ENCODE measurements at places on chromosomes 12 and 14.

DNA sequence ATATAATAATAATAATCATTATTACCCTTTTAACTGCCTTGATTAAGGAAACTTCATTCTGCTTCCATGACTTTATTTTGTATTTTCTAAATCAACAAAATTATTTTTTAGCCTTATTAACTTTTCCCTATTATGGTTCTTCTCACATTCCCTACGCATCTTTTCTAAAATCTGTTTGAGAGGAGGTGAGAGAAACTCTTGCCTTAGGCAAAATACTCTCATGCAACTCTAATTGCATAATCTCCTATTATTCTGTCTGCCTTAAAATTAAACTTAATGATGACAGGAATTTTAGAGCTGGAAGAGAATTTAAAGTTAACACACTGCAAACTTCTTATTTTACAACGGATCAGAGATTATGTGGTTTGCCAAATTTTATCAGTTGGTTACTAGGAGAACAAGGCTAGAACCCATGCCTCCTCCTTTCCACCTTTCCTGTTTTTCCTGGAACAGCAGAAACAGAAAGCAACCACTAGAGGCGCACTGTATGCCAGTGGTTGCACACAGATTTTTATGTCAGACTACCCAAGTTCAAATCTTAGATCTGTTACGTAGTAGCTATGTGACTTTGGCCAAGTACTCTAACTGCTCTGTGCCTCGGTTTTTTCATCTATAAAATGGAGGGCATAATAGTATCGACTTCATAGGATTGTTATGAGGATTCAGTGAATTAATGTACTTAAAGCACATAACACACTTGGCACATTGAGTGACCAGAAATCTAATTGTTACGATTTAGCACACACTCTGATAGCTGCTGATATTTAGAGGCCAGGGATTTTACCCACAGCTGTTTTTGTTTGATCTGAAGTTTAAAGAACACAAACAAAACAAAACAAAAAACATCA is 4.3 kb upstream of the BRMS1L start:
- DNase-seq = no peak

DNA sequence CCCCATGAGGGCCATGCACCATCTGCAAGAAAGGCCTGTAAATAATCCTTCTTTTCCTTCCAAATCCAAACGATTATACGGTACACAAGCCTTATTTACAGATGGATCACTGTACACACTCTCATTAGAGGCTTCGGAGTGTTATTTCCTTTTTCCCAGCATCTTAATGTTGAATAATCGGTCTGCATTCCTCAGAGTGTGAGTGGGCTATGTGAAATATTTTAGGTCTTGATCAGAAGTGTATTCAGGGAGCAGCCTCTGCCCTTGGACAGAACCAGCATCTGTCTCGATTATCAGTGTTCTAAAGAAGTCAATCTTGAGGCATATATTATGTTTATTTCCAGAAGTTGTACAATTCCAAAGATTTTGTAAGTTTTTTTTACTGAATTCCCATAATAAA is 340.6 kb downstream of the SEC23A start:
- DNase-seq = no peak

GRCh38 chr12:78442454-78442801 is 422.1 kb upstream of the SYT1 start:
- DNase-seq = no peak

- no peak for DNase-seq
Measured at GRCh38 chr12:130715998-130716968, at the start of gene RIMBP2. Gene RIMBP2 (minus strand): TSS chr12:130716299. CDS start chr12:130479013, 237,286 bp downstream.

DNA sequence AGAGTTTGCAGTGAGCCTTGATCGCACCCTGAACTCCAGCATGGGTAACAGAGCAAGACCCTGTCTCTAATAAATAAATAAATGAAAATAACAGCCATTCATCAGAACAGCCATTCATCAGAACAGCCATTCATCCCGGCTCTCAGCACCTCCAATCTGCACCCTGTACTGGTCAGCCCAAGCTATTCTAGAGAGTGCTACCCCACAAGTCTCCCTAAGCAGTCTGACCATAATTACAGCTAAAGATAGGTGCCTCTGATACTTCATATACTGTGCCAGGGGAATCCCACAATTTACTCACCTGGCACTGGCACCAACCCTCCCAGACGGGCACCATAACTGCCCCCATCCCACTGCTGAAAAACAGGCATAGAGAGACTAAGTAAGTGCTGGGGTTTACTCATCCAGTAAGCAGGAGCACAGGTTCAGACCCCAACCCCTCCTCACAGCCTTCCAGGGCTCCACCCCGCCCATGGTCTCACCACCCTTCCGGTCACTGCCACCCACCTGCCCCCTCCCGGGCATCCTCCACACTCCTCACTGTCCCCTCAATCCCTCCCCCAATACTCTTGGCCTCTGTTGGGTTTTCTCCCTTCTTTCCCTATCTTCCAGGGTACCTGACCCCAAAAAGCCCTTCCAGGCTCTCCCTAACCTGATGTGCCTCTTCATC is 15.2 kb upstream of the EIF5 start:
- DNase-seq = no peak

GRCh38 chr12:49189731-49190716 is 1.1 kb upstream of the TUBA1A start:
- DNase-seq = no peak

DNA sequence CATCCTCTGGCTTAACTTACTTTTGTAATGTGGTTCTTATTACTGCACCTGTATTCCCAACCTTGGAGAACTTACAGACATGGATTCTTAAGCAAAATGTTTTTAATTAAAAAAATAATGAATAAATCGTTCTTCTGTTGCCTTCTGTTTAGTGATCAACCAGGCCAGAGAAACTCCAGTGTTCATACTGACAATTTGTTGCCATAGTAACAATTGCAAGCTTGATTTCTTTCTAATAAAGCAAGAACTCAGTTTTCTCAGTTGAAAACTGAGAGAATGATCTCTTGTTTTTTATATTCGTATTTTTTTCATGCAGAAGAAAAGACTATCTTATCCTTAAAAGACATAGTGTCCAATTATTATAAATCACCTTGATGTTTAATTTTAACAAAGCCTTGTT is 106.5 kb upstream of the LMNTD1 start:
- no peak for DNase-seq

DNA sequence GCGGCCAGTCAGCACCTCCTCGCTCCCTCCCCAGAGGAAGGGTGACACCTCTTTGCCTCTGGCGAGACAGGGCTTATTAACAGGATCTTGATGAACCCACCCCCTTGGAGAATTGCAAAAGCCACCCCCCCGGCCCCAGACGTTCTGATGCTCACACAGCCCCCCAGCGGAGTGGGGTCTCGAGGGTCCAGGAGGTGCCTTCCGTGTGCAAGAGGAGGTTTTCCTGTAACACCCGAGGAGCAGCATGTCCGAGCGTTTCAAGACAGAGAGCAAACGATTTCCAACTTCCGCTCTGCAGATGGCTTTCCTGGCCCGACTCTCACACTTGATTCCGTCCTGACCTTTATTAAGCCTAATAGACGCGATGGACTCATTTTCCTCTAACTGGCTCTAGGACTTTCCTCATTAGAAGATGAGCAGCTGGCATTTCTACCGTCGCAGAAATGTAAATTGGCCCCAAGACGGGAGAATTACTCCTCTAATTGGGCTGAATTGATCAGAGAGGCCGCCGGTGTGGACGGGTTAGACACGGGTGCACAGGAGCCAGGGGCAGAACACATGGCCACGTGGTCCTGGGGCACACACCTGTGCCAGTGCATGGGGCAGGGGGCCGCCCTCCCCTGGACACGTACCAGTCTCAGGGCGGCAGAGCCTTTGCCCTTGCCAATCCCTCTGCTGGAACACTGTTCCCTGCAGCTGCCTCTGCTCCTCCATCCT is 84.4 kb downstream of the NOC4L start:
- no peak for DNase-seq

DNA sequence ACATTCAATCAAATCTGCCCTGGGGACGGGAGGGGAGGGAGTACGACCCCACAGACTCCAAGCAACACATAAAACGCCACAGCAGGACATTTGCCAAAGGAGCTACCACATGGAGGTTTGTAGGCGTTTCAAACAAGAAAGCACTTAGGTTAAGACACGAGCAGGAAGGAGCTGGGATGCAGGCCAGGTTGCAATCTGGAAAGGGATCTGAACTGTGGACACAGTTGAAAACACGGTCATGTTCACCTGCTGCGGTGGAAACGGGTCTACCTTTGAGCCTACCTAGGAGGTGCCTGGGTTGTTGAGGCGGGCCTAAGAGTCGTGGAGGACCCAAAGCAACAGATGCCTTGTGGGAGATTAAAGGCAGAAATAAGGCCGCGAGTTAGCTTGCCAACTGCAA is 18.4 kb downstream of the PRKAB1 start:
- no peak for DNase-seq

GRCh38 chr14:99203080-99203479 is 68.9 kb downstream of the BCL11B start:
- DNase-seq = no peak

GRCh38 chr14:65357113-65357512 is 55.4 kb upstream of the FUT8 start:
- no peak for DNase-seq

DNA sequence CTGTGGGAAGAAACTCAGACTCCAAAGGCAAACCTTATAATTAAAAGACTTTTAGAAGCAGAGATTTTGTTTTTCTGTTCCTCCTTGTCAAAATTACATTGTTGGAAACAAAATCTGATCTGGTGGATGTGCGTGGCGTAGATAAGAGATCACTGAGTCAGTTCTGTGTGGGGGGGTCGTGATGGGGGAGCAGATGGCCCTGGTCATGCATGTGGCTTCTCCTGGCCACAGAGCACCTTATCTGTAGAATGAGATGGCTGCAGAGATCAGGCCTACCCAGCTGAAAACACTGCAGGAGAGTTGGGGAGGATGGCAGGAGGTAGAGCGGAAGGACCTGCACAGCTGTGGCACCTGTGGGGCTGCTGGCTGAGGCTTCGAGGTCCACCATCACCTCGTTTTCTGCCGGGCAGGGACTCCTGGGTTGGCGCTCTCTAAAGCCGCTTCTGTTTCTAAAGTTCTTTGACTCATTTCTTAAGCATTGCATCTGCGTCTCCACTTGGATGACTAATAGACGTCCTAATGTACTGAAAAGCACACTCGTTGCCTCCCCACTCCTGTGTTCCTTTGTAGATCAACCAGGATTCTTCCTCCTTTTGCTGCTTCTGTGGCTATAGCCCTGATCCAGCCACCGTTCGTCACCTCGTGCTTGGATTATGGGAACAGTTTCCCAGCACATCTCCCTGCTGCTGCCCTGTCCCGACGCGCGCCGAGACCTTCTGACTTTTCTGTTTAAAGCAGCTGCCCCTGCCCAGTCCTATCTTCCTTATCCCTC is 93.4 kb downstream of the TSPAN9 start:
- DNase-seq = no peak

DNA sequence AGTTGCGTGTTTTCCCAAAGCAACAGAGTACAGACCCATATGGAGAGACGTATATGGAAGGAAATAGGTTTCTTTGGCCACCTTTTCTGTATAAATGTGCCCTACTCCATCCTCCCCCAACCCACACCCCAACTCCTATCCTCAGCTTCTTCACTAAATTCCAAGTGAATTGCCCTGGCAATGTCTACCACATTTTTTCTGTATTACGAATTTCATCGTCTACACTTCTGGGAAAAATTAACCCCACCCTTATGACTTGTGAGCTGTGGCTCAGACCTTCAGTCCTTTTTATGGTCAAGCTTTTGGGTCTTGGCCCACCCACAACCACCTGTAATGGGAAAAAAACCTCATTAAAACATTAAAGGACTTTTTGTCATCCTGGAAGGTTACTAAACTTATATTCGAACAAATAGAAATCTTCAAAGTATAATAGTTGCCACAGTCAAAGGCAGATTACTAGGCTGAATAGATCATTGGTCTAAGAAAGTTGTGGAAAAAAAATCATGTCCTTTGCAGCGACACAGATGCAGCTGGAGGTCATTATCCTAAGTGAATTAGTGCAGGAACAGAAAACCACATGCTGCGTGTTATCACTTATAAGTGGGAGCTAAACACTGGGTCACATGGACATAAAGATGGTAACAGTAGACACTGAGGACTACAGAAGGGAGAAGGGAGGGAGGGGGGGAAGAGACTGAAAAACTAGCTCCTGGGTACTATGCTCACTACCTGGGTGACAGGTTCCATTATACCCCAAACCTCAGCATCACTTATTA is 15.7 kb upstream of the NFKBIA start:
- DNase-seq = no peak

DNA sequence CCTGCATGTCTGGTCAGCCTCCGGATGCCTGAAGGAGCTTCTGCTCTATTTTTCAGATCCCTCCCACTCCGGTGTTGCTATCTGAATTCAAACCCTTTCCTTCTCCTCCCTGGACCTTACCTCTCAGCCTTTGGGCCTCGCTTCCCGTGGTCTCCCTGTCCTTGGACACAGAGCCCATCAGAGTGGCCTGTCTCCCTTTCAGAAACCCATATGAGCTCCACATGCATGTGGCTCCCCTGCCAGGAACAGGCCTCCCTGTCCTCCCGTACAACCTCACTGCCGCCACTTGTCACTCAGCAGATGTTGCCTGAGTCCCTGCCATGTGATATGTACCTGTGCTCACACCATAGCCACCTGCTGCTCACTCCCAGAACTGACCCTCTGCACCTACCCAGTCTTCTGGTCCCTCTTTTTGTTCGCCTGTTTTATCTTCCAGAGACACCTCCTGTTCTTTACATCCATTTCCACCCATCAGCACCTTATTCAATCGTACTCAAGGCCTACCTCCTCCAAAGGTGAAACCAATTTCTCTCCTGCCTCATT is 182.5 kb downstream of the ZFP36L1 start:
- no peak for DNase-seq

GRCh38 chr14:101823511-101824120 is 62.1 kb downstream of the PPP2R5C start:
- no peak for DNase-seq

- DNase-seq = peak; percentile 56
Measured at GRCh38 chr14:93090826-93091555, 24.7 kb downstream of the ITPK1 start.

GRCh38 chr12:42284157-42284556 is 41.7 kb downstream of the ZCRB1 start:
- no peak for DNase-seq

- no peak for DNase-seq
Measured at GRCh38 chr12:120771097-120771496, 45.5 kb downstream of the ACADS start.

GRCh38 chr14:64929014-64929359 is 13.6 kb downstream of the GPX2 start:
- no peak for DNase-seq

- DNase-seq = no peak
Measured at GRCh38 chr12:119372540-119372939, 38.0 kb downstream of the CCDC60 start.

DNA sequence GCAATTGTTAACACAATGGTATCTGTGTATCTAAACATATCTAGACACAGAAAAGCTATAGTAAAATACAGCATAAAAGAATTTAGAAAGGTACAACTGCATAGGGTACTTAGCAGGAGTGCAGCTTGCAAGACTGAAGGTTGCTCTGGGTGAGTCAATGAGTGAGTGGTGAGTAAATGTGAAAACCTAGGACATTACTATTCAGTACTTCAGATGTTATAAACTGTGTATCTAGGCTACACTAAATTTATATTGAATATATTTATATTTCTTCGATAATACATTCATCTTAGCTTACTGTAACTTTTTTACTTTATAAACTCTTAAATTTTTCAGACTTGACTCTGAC is 409.0 kb upstream of the DCN start:
- no peak for DNase-seq

Data from frontal cortex (tissue), 4 donors.